ENCODE measurements at places on chromosomes 7 and 10.

- no peak for DNase-seq
Measured at GRCh38 chr10:101492205-101492604, 95.9 kb downstream of the POLL start.

DNA sequence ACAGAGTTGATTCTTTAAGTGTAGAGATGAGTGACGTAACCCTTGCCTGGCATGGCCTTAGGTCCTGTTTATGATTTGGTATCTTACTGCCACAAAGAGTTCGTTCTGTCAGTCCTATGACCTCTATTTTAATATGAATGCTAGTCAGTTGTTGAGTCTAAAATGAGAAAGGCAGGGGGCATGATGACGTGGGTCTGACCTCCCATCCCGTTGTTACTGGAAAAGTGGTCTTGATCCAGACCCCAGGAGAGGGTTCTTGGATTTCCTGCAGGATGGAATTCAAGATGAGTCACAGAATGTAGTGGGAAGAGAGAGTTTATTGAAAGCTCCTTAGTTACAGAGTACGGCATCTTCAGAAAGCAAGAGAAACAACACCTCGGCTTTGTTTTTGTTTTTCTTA is 317.0 kb upstream of the COBL start:
- DNase-seq, result no peak

DNA sequence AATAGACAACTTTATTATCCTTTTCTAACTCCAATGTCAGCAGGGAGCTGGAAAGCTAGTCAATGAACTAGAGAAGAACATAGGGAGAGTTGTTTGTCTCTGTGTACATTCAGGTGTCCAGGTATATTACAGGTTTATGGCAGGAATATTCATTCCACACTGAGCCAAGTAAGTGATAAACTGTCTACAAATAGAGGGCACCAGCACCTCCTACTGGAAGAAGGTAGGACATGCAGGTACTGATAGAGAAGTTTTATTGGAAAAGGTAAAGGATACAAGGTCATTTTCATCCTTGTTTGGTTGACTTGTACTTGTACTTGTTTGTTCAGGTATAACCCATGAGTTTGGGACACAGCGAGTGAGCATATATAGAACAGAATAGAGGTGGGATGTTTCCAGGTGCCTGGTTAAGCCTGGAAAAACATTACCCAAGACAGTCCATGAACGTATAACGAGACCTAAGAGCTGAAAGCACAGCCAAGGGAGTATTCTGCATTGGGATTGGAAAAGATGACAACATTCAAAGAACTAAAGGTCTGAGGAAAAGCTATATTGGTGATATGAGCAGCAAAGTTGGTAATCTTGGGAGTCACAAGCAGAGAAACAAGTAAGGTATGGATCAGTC is 61.4 kb upstream of the PPP1R3C start:
- peak; percentile 45 for DNase-seq

GRCh38 chr7:139629392-139630082 is 106.1 kb downstream of the CLEC2L start:
- no peak for DNase-seq

- DNase-seq, result peak; percentile 52
Measured at GRCh38 chr10:29266641-29267040, 22.2 kb upstream of the LYZL1 start.

GRCh38 chr10:131806146-131806545 is 94.7 kb upstream of the PPP2R2D start:
- no peak for DNase-seq

DNA sequence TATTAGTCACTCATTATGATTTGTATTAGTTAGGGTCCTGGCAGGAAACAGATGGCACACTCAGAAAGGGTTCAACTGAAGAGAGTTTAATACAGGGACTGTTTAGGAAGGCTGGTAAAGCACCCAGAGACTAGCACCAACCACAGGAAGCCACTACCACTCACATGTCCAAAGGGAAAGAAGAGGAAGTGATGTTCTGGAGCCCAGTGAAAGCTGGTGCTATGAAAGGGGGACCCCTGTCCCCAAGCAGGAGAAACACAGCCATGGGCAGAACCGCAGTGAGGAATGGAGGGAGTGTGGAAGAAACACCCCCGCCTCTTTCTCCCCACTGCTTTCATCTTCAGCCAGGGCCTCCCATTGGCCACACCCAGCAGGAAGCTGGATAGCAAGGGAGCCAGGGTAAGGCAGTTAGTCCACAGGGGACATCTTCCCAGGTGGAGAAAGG is 3.2 kb upstream of the VSIR start:
- no peak for DNase-seq

GRCh38 chr7:47358944-47359588 is 222.8 kb downstream of the TNS3 start:
- no peak for DNase-seq

GRCh38 chr10:42926843-42927242 is 144.2 kb downstream of the BMS1 start:
- no peak for DNase-seq

DNA sequence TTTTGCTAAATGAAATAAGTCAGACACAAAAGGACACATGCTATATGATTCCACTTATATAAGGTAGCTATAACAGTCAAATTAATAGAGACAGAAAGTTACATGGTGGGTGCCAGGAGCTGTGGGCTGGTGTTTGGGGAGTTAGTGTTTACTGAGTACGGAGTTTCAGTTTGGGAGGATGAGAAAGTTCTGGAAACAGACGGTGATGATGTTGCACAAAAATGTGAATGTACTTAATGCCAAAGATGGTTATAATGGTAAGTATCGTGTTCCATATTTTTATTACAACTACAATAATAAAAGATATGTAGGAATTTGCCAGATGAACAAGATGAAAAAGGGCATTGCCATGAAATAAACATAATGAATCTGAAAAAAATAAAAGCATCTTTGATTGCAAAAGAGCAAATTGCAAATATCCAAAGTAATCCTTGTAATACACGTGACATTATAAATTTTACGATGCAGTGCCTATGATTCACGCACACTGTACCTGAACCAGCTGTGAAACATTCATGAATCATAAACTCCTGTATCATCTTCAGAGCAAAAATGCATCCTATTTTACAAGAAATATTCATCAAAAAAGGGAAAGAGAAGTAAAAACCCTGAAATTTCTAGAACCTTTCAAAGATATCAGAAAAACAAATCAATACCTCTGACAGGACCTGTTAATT is 676.7 kb downstream of the PCDH15 start:
- no peak for DNase-seq

DNA sequence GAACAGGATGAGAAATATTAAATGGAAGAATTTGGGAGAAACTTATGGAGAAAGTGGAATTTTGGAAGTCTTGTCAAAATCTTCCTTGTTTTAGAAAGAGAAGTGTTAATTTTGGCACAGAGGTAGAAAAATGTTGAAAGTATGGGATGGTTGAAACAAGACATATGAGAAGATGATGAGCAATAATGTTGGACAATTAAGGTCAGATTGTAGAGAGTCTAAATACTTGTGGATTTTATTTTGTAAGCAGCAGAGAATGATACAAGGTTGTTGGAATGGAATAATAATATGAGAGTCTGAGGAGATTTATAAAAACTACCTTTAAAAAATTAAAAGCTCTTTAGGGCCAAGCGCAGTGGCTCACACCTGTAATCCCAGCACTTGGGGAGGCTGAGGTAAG is 34.6 kb downstream of the PHTF2 start:
- peak; percentile 30 for DNase-seq

GRCh38 chr7:29281782-29282541 is 87.4 kb downstream of the CHN2 start:
- no peak for DNase-seq

- DNase-seq, result no peak
Measured at GRCh38 chr10:11838298-11838852, 15.2 kb downstream of the PROSER2 start.

DNA sequence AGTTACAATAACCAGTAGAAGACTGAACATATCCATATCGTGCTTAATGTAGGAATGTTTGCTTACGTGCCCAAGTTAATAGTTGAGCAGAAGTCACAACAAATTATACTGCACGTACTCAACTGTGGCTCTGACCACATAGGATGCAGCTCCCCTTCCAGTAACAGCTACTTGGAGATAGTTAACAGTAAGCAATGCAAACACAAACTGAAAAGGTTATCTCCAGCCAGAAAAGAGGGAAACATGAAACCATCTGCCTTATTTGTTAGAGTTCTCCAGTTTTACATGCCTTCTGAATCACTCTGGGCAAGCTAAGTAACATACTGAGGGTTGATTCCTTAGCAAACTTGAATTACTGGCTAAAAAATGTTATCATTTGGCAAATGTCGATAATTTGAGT is 9.8 kb downstream of the DHX32 start:
- DNase-seq, result peak; percentile 77

DNA sequence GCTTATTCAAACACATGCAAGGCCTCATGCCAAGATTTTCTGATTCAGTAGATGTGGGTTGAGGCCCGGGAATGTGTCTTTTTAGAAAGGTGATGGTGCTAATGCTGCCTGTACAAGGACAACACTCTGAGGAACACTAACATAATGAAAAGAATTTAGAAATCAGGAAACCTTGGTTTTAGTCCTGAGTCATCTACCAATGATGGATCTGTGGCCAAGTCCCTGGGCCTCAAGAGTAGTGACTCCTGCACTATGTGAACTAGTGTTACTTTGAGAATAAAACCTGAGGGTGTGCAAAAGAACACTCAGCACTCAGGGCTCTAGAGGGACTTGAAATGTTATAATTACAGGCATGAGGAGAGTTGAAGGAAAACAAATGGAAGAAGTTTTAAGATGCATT is 741.7 kb upstream of the GALNT17 start:
- no peak for DNase-seq

GRCh38 chr10:55746002-55746401 is 615.1 kb downstream of the ZWINT start:
- no peak for DNase-seq

- DNase-seq, result peak; percentile 72
Measured at GRCh38 chr7:12067156-12067831, 143.8 kb upstream of the TMEM106B start.

DNA sequence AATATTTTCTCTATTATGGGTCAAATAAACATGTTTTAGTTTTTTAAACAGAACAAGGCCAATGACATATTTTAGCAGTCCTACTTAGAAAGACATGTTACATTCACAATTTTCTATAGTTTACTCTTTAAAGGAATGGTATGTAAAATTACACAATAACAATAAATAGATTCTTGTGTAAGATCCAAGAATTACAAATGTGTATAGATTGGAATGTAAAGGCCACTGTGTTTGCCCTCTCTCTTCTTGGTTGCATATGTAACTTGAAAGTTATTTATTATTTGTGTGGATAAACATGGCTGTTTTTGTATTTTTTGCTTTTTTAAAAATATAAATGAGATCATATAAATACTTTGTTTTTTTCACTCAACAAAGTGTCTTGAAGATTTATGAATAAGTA is 979.3 kb upstream of the CELF2 start:
- DNase-seq, result peak; percentile 54

GRCh38 chr10:69860271-69860670 is 58.6 kb downstream of the COL13A1 start:
- DNase-seq, result no peak

GRCh38 chr7:39187130-39187529 is 209.4 kb downstream of the POU6F2 start:
- DNase-seq, result no peak

GRCh38 chr7:66886152-66886551 is 34.9 kb upstream of the TMEM248 start:
- DNase-seq, result no peak

- no peak for DNase-seq
Measured at GRCh38 chr7:34121366-34121765, 216.0 kb downstream of the BMPER start.

DNA sequence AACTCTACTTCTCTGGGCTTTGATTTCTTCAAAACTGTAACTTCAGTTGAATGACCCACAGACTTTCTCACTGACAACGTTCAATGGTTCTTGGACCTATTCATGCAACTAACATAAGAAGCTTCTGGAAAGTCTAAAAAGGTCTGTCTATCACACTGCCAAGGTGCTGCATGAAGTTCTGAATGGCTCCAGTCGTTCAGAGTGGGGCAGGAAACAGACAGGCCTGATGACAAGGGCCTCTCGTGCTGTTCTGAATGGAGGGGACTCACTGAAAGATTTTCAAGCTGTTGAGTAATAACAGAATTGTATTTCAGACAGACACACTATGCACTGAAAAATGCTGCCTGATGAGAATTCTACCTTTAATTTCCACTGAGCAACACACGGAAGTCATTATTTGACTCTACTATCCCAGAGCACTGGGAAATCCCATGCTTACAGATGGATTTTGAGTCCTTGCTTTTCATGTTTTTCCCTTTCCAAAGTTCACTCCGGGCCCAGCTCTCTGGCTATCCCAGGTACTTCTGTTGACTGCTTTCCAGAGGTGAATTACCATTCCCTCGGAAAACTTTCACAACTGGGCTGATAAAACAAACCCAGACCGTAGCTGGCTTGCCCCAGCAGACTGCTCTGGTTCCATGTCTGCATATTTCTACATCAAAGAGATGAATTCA is 204.9 kb upstream of the FRMD4A start:
- DNase-seq, result no peak

DNA sequence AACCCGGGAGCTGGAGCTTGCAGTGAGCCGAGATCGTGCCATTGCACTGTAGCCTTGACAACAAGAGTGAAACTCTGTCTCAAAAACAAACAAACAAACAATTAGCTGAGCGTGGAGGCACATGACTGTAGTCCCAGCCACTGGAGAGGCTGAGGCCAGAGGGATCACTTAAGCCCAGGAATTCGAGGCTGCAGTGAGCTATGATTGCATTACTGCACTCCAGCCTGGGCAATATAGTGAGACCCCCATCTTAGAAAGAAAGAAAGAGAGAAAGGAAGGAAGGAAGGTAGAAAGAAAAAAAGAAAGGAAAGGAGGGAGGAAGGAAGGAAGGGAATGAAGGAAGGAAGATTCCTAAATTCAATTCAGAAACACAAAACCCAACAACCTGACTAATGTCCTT is 141.3 kb upstream of the TNRC18 start:
- no peak for DNase-seq

DNA sequence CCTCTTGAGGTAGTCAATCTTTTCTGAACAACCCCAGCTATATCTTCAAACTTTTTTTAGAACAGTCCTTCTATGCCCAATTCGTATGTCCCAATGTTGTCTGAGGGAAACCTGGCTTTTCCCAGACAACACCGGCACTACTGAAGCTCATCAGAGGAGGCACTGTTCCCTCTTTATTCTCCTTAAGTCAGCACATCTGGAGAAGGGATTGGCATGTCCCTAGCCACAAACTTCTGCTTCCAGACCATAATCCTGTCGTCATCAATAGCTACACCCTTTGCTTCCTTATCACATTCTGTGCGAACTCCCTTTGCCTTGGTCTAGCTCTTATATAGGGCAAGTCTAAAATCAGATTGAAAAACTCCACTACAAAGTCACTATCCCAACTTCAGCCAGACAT is 22.9 kb downstream of the PON3 start:
- DNase-seq, result no peak

DNA sequence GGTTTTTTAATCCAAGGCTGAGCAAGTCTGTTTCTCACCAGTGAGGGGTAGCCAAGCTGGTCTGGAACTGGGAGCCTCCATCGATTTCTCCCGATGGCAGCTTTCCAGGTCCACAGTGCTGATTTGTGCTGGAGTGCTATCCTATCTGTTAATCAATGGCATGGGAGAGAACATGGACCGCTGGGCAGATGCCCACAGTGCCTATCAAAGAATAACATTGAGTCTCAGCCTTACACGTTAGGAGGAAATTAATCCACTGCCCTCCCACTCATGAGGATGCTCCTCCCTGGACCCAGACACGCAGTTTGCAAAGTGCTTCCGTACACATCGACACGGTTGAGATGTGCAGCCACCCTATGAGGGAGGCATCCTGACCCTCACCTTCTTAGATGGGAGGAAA is 36.0 kb upstream of the CUX1 start:
- no peak for DNase-seq

- no peak for DNase-seq
Measured at GRCh38 chr10:27312854-27313253, 72.3 kb upstream of the ACBD5 start.
